ENCODE measurements at places on chromosomes 3 and 15.

- DNase-seq, result no peak
Observed at GRCh38 chr3:77945320-77945719, 905.4 kb downstream of the ROBO2 start.

GRCh38 chr3:134003066-134003465, 26.7 kb downstream of the SLCO2A1 start:
- no peak for DNase-seq

- DNase-seq, result no peak
Observed at GRCh38 chr3:64555351-64555750, 132.4 kb downstream of the ADAMTS9 start.

DNA sequence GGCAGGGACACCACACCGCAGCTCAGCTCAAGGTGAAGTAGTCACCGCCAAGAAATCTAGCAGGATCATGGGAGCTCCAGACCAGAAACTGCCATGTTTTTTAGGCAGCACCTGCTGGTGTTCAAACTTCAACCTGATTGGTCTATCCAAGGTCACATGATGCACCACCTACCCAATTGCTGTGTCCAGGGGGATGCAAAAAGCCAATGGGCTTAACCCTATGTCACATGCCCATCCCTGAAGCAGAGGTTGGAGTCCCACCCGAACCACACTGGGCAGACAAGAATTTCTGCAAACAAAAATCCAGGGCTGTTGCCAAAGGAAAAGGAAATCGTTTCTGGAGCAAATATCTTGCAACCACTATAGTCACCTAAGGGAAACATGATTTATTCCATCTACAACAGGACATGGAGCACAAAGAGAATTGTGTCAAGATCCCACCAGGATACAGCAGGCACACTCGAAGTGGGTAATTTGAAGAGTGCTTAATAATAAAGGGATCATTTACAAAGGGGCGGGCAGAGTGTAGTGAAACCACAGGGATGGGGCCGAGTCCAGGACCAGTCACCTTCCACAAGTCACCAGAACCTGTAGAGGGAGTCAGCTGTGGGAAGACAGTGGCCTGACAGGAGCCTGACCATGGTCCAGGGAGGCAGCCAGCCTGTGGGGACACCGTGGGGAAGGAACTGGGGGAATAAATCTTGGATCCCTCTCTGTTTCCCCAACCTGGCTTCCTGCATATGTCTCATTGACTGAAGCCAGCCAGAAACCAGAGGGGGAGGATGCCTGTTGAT, 34.2 kb upstream of the TSEN2 start:
- DNase-seq, result no peak

DNA sequence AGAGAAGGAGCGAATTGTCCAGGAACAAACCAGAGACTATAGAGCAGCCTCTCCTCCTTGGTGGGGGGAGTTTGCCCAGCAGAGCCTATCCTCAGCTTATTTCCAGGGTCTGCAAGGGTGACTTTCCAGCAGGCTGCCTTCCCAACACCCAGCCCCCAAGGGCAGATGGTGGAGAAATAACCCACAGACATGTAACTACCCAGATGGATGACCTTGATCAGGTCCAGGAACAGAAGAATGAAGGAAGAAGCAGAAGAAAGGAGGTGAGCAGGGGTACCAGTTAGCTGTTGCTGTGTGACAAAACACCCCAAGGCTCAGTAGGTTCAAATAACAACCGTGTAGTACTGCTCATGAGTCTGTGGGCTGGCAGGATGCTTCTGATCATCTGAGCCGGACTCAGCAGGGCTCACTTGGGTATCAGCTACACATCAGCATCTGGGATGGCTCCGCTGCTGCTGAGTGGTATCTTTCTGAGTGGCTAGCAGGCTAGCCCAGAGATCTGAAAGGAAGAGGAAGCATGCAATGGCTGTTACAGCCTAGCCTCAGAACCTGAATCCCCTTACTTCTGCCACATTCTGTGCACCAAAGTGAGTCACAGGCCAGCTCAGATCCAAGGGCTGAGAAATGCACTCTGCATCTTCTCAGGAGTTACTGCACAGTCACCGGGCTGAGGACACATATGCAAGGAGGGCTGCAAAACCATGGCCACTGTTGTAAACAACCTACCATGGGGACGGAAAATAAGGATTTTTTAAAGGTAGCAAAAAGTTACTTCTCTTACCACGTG, 22.2 kb upstream of the TXNRD3 start:
- DNase-seq, result no peak

GRCh38 chr3:46276497-46277099, 34.3 kb downstream of the CCR3 start:
- DNase-seq, result no peak

- DNase-seq, result no peak
Observed at GRCh38 chr3:64109438-64109837, 86.1 kb upstream of the PSMD6 start.

GRCh38 chr3:133038731-133039375, 662 bp downstream of the TMEM108 start:
- DNase-seq, result no peak

DNA sequence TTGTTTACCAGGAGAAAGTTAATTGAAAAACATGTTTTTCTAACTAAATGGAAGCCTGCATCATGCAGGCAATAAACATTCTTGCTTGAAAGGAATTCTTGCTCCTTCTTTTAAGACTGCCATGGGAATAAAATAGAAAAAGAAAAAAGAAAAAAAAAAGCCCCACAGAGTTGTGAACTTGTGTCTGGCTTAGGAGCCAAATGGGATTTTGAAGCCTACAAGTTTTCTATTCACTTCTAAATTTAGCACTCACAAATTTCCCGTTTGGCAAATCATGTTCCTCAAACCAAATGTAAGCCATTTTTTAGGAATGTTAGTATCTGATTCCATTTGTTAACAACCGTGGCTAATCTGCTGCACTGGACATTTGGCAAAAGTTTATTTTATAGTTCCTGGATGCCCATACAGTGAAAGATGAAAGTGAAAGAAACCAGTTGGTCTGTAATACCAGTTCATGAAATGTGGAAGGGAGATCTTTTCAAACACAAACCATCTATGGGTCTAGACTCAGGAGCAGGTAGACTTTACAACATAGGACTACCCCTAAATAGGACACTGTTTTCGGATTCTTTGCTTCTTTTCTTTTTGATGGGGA, 133.8 kb upstream of the GMNC start:
- DNase-seq, result no peak

GRCh38 chr3:110984456-110985250, 87.0 kb upstream of the NECTIN3 start:
- no peak for DNase-seq

- no peak for DNase-seq
Observed at GRCh38 chr3:131386429-131387165, 5.0 kb downstream of the NUDT16 start.

DNA sequence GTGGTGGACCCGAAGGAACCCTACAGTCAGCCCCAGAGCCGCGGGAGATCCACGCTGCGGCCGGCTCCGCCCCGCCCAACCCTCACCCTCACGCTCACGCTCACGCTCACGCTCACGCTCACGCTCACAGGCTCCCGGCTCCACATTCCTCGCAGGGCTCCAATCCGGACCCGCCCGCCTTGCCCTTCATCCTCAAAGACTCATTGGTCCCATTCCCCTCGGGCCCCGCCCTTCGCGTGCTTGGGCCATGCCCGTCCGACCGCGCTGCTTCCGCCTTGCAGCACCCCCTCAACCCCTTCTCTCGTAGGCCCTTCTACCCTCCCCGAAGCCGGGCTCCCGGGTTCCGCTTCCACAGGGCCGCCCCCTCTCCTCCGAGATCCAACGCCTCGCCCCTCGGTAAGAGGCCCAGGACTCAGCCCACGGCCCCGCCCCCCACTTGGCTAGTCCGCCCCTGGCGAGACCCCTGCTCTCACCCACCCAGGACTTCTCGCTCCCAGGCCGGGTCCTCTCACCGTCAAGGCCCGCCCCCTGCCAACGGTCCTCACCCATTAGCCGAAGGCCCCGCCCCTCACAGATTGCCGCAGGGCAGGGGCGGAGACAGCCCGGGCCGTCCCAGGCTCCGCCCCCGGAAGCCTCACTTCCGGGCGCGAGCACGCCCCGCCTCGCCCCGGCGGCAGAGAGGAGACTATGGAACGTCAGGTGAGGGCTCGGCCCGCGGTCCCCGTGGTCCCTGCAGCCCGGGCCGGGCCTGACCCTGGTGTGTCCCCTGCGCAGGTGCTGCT, at the start of gene APEH:
Gene APEH, plus strand, starts transcription at position 637 of the 782 bp plus-strand sequence. Its CDS starts 51 bp downstream, at position 688.
- no peak for DNase-seq

DNA sequence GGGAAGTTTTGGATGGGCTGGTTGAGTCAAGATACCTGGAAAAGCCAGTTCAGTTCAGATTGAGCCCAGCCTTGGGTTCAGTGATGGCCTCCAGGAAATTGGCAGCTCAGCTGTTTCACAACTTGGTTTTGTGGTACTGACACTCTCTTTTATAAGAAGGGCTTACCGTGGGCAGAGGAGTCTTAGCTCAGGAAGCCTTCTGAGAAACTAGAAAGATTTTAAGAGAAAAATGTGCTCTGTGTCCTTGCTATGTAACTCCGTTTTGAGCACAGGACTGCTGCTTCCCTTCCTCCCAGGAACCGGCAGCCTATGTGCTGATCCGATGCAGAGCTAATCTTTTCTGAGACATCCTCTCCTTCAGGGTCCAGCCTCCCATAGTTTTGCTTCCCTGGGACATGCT, 46.6 kb upstream of the RASGRP1 start:
- no peak for DNase-seq

DNA sequence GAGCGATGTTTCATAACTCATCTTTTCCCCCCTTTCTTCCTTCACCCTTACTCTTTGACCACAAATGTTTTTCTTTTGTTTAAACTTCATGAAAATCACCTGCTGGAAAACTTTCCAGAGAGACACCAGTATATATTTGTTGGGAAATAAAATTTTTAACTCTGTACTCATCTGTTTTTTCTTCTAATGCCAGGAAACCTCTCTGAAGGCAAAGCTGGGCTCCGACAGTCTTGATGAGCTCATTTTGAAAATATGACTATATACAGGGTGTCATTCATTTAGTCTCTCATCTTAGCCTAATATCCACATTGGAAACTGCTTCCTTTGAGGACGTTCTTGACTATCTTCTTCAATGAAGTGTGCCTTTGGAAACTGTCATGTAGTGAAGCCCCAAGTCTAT, 339.6 kb upstream of the ROBO2 start:
- no peak for DNase-seq

DNA sequence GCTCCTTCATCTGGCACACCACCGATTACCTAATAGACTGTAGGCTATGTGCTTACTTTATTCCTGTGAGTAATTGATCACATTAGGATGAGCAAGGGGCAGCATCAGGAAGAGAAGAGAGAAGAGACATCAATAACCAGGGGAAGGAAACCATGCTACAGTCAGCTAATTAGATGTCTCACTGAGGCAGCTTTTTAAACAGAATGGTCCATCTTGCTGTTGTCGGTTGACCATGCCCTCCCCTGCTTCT, 278.4 kb downstream of the RPLP1 start:
- DNase-seq, result no peak

GRCh38 chr3:13235079-13235478, 161.8 kb upstream of the IQSEC1 start:
- DNase-seq, result no peak

- no peak for DNase-seq
Observed at GRCh38 chr3:168624892-168625448, 529.2 kb upstream of the GOLIM4 start.

GRCh38 chr3:111215481-111215880, 143.9 kb downstream of the NECTIN3 start:
- no peak for DNase-seq

DNA sequence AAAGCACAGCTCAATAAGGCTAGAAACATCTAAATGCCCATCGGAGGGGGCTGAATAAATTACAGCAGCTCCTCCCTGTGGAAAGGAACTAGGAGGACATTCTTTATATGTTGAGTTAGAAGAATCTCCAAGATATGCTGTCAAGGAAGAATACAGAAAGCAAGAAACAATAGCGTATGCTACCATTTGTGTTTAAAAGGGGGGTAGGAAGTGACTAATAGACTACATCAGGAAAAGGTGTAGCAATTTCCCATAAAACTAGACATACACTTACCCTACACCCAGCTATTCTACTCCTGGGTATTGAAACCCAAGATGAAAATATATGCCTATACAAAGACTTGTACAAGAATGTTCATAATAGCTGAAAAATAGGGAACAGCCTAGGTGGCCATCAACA, 21.6 kb downstream of the SEC61A1 start:
- no peak for DNase-seq

GRCh38 chr3:72665701-72666446, 182.4 kb downstream of the SHQ1 start:
- peak; percentile 85 for DNase-seq

GRCh38 chr3:99625237-99625622, 13.2 kb upstream of the COL8A1 start:
- no peak for DNase-seq

DNA sequence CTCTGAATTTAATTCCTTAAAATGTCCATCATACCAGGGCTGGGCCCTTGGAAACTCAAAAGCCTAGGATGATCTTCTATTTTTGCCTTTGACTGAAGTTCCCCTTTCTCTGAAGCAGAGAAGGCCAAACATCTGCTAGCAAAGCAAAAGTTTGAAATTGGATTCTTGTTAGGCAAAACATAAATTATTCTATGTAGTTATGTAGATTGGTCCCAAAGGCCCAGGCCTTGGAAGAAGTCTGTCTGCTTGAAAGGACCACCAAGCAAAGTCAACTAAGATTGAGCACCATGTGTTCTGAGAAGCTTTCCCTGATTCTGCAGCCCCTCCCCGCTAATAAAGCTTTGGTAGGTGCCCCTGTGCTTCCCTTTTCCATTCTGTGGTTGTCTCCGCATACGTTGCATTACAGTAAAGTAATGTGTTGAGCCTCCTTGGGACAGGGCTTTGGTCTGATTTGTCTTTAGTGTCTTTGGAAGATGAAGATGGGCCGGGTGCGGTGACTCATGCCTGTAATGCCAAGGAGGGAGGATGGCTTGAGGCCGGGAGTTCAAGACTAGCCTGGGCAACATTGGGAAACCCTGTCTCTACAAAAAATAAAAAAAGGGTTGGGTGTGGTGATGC, 56.4 kb downstream of the RPL39L start:
- DNase-seq, result no peak

GRCh38 chr3:183315739-183316138, 62.7 kb downstream of the B3GNT5 start:
- no peak for DNase-seq

DNA sequence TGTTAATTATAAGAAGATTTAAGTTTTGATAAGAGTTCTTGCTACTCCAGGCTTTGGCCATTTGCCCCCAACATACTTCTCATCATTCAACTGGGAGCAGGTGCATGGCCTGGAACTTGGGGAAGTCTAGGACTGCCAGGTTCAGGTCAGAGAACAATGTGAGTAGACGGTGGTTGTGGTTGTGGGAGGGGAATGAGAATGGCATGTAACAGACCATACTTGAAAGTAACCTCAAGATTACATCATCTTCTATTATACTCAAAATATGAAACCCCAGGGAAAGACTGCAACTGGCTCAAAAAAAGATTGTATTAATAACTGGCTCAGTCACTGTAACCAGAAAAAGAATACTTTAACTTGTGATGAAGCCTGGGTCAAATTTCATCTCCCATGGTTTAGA, 364.9 kb upstream of the DPPA4 start:
- DNase-seq, result no peak

- no peak for DNase-seq
Observed at GRCh38 chr15:59232476-59232875, 25.8 kb downstream of the LDHAL6B start.

GRCh38 chr15:58710701-58711100, 38.8 kb downstream of the ADAM10 start:
- DNase-seq, result no peak
